ENCODE measurements at places on chromosomes 3 and 15. TPM values are rescaled to one million over a fixed set of nuclear protein-coding genes. Genes with fewer than 3 reads are reported as not detected.

Gene EXD1
- not detected for polyA plus RNA-seq

Gene CELSR3
- polyA plus RNA-seq, result 1.3 TPM

- no peak for DNase-seq
Observed at GRCh38 chr3:43640681-43641080, 18.9 kb upstream of the ANO10 start.

- DNase-seq, result no peak
Observed at GRCh38 chr15:40407330-40407990, 1.9 kb downstream of the IVD start.

DNA sequence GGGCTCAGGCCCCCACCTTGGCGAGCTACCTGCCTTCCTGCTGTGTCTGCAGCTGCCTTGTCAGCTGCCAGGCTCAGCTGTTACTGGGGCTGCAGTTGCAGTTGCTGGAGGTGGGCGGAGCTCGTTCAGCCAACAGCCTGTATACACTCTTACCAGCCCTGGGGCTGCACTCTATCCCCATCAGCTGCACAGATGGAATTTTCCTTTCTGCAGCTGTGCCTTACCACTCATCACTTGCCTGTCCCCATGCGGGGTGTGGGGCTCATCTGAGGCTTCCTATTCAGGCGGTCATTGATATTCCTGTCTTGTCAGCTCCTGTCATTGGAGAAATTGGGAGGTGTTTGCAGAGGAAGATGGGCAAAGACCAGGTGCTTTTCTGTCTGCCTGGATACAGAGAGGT is 9.1 kb upstream of the SYN2 start:
- peak; percentile 2 for DNase-seq

All from renal pelvis (tissue), 12 donors.